ENCODE measurements at places on chromosomes 6 and 20.

- DNase-seq, result no peak
Observed at GRCh38 chr20:51886891-51887608, 84.7 kb upstream of the SALL4 start.

GRCh38 chr6:79302341-79302740 lies 67.9 kb upstream of the HMGN3 start:
- DNase-seq, result no peak

- no peak for DNase-seq
Observed at GRCh38 chr20:37699202-37699601, 5.4 kb downstream of the CTNNBL1 start.

DNA sequence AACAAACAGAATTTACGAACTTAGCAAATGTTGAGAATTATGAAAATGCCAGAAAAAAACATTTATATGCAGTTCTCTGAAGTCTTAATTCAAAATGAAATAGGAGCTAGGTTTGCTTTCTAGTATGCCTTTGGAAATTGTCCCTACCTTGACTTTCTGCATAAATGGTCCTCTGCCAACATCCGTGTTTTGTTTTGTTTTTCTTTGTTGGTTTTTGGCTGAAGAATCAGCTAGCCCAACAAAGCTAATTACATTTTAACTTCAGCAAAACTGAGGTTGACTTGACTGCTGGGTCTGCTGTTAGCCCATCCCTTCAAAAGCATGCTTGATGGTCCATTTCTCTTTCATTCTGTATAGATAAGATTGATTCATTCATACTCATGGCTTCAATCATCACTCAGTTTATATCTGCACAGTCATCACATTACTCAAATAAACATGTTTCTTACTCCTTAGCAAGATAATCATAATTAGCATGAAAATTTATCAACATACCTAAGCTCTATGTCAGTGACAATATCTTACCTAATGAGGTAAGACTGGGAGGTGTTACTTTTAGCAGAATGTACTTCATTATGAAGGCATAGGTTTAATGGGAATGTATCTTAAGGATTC lies 76.4 kb downstream of the ADGRB3 start:
- no peak for DNase-seq

GRCh38 chr6:163579111-163579879 lies 164.8 kb downstream of the QKI start:
- no peak for DNase-seq

- peak; percentile 47 for DNase-seq
Observed at GRCh38 chr6:27894839-27895762, 17.1 kb downstream of the OR2B2 start.

GRCh38 chr6:13299403-13299821 lies 28.9 kb downstream of the TBC1D7 start:
- no peak for DNase-seq

DNA sequence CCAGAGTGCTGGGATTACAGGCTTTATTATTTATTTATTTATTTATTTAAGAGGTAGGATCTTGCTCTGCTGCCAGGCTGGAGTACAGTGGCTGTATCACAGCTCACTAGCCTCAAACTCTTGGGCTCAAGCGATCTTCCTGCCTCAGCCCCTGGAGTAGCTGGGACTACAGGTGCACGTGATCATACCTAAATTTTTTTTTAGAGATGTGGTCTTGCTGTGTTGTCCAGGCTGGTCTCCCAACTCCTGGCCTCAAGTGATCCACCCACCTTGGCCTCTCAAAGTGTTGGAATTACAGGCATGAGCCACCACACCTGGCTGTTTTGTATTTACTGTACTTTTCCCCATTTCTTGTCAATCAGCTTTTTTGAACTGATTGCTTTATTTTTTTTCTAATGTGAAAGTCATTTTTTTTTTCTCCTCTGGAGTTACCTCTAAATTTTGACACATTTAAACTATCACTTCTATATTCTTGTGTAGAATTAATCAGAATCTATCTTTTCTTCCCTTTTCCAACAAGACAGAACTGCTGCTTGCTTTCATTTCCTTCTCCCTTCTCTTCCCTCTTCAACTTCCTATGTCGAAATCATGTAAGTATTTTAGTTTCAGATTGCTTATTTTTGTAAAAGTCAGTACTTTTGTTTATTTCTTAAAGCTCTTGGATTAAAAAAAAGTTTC lies 12.0 kb downstream of the PANK2 start:
- no peak for DNase-seq

DNA sequence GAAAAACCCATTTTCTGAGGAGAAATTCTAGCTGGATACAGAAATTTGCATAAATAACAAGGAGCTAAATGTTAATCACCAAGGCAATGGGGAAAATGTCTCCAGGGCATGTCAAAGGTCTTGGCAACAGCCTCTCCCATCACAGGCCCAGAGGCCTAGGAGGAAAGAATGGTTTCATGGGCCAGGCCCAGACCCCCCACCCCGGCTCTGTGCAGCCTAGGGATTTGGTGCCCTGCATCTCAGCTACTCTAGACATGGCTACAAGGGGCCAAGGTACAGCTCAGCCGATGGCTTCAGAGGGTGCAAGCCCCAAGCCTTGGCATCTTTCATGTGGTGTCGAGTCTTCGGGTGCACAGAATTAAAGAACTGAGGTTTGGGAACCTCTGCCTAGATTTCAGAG lies 321.2 kb upstream of the ID4 start:
- DNase-seq, result no peak

GRCh38 chr6:11353921-11354389 lies 121.5 kb upstream of the NEDD9 start:
- peak; percentile 69 for DNase-seq

DNA sequence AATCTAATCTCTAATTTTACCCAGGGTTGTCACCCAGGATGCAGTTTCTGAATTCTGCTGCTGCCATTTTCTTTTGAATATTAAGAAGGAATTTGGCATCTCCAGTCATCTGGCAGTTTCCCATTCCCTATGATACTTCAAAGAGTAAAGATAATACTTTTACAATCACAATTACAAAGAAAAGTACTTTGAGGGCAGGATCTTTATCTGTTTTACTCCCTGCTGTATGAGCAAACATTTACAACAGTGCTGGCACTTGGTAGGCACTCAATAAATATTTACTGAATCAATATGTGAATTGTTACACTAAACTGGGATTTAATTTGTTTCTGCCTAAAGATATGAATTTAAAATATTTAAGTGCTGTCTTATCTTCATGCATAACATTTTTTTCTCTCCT lies 224.9 kb downstream of the EPHA7 start:
- DNase-seq, result no peak

- no peak for DNase-seq
Observed at GRCh38 chr6:148700741-148701311, 46.0 kb upstream of the UST start.

DNA sequence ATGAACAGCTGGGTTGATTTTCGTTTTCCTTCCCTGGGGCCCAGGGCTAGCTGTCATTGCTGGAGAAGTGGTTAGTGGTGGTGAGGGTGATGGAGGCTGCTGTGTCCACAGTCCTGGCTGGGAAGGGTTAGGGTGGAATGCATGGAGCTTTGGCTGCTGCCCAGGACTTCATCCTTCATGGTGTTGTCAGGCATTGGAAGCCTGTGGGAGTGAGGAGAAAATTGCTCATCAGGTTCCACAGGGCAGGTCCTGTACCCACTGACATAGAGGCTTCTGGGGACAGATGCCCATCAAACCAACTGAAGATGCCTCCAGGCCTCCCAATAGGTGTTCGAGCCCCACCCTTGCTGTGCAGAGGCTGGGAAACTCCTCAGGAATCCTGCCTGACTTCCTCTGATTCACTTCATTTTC lies 262.4 kb upstream of the SUPT3H start:
- no peak for DNase-seq

DNA sequence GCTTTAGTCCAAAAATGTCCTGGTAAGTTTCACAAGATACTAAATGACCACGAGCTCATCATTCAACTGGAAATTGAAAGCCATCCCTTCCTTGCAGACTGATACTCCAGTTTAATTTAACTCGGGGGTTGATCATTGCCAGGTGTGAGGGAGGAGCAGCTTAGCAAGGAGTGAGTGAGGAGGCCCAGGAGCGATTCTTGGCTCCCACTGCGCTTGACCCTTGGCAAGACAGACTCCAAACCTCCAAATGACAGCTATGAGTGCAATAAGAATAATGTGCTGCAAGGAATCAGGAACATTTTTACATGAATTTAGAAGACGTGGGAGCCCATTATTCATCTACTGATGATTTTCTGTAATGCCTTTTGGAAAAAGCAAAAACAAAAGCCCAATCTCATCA lies 64.9 kb downstream of the LAMA4 start:
- DNase-seq, result no peak

- DNase-seq, result no peak
Observed at GRCh38 chr6:38024908-38025307, 205.4 kb downstream of the ZFAND3 start.

DNA sequence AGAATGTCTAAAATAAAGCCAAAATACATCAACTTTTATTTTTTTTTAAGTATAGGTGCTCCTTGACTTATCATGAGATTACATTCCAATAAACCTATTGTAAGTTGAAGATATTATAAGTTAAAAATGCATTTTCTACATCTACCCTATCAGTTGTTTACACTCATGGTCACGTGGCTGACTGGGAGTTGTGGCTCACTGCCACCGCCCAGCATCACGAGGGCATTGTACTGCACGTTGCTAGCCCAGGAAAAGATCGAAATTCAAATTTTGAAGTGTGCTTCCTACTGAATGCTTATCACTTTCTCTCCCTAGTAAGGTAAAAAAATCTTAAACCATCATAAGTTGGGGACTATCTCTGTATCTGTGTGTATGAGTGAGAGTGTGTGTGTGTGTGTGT lies 126.6 kb upstream of the RIN2 start:
- DNase-seq, result no peak

DNA sequence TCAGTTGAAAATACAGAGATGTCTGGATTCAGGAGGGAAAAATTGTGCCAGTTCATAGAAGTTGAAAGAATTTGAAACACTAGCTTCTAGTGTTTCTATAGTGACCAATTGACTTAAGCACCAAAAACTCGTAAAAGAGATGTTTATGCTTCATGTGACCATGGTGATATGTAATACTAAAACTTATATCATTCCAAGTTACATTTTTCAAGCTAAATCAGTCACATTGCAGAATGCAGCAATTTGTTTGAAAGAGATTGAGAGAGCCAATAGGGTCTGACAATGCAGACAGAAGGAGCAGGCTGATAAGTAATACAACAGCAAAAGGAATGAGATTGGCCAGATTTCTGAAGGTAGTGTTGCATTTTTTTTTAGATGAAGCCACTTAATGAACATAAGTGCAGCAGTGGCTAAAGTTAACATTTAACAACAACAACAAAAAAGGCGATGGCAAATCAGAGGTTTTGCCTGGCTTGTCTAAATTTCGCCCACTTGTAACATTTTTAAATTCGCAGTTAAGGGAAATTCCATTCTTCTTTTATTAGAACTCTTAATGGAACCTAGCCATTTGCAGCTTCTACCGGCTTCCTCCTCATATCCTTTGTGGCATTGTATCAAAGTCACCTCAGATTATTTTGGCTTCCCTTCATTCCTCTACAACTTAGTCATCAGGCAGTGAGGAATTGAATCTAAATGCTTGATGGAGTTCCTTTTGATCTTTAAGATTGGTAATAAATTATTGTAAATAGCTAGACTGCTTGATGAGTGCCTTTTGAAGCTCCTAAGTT lies 484.0 kb upstream of the SOX4 start:
- DNase-seq, result no peak

DNA sequence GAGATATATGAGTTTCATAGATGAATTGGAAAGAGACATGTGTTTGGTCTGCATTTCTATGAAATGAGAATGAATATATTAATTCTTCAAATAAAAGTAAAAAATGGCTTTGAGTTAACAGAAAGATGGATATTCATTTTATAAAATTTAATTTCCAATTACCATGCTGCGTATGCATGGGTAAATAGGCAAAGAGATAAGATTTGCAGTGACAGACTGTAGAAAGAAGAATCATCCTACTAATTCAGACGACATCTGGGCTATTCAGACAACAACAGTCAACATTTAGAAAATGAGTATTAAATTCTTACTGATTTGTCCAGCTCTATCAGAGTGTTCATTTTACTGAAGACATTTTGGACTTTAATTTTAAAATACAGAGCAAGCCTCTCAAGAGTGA lies 602.2 kb upstream of the NRSN1 start:
- DNase-seq, result no peak

DNA sequence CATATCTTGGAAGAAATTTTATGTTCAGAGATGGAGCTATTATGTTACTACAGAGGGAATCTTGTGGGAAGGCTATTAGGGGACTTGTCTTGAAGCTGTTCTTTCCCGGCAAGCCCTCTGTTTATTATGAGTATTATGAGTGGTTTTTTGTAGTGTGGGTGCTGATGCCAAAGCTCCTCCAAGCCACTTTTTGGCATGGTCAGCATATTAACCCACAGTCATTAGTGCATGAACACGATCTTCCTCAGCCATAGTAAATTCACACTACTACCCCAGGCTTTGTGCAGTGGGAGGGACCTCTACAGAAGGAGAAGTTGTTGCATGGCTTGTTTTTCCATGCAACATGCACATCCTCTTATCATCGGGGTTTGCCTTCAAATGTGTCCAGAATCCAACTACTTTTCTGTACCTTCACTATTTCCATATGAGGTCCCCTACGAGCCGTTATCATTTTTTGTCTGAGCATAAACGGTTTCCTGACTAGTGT lies 6.5 kb upstream of the BMP6 start:
- no peak for DNase-seq

DNA sequence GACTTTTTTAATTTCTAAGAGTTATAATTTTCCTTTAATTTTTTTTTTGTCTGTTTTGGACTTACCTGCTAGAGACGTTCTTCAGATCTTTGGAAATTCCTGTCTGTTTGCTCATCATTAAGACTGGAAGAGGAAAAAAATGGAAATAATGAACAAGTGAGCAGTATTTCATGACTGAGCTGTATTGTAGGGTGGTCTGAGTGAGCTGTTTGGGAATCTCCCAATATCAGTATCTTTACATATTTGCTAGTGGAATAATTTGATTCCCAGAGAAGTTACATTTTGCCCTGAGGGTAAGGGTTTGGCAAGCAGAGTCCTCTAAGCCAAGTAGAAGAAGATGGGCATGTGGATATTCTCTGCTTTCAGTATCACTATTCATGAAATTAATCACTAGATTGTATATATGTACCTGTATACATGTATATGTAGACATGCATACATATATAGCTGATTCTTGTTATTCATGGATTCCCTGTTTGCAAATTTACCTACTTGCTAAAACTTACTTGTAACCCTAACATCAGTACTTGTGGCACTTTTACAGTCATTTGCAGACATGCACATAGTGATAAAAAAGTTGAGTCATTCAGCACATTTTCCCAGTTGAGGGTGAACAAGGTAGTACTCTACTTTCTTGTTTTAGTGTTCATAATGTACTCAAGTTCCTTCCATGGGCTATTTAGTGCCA lies 13.5 kb downstream of the ZC2HC1B start:
- no peak for DNase-seq
